SJCRH30 (cell line): ENCODE measurements at places on chromosomes 7 and 10. TPM values are rescaled to one million over a fixed set of nuclear protein-coding genes. Genes with fewer than 3 reads are reported as not detected.
A peak's percentile ranks its signal among the peaks of the same experiment; 100 is the strongest.

Gene TMEM176A
- total RNA-seq, result not detected in 2 replicates

DNA sequence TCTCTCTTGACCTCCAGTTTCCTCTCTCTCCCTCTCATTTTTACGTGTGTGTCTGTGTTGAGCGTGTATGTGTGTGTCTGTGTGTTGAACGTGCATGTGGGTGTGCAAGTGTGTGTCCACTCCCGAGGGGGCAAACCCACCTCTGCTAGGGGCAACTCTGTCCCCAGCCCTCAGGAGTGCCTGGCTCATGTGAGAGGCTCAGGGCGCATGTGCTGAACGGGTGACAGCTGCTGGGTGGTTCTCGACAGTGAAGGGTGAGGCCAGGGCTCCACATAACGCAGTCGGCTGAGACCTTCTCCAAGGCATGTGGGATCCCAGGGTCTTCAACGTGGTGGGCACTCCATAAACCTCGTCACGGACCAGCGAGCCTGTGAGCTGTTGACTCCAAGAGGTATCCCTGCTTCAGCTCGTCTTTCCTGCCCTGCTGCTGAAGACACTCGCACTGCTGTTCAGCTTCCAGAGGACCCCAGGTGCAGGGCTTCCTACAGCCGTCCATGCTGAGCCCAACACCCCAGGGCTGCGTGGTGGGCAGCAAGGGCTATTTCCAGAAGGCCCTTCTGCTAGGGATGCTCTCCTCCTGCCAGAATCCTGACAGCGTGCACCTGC lies 361.6 kb upstream of the SHH start:
- DNase-seq, result no peak
- H3K27ac ChIP-seq, result no peak overlapping the region
- no peaks in the 10 kb centered on the region for H3K36me3 ChIP-seq
- H3K4me1 ChIP-seq, result no peaks in the 10 kb centered on the region
- no peak overlapping the region for H3K4me3 ChIP-seq
- H3K27me3 ChIP-seq, result peaks cover 44% of the 10 kb centered on the region

GRCh38 chr10:77724820-77725219 lies 87.2 kb upstream of the KCNMA1 start:
- DNase-seq, result no peak
- H3K4me3 ChIP-seq, result no peak overlapping the region
- H3K27me3 ChIP-seq, result no peaks in the 10 kb centered on the region
- no peaks in the 10 kb centered on the region for H3K36me3 ChIP-seq
- H3K27ac ChIP-seq, result no peak overlapping the region

- no peak overlapping the region for H3K27ac ChIP-seq
- no peaks in the 10 kb centered on the region for H3K27me3 ChIP-seq
- no peaks in the 10 kb centered on the region for H3K36me3 ChIP-seq
- peak; percentile 30 for DNase-seq
- H3K4me3 ChIP-seq, result no peak overlapping the region
Observed at GRCh38 chr10:110859973-110860376, 11.8 kb upstream of the PDCD4 start.

Gene CTAGE8
- total RNA-seq, result not detected in 2 replicates

Gene AHR
- total RNA-seq, result not detected in 2 replicates
